HFF-Myc (cell line): ENCODE measurements at places on chromosomes 11 and 22.

GRCh38 chr22:29661336-29661735 is 57.9 kb downstream of the NF2 start:
- no peak for DNase-seq

DNA sequence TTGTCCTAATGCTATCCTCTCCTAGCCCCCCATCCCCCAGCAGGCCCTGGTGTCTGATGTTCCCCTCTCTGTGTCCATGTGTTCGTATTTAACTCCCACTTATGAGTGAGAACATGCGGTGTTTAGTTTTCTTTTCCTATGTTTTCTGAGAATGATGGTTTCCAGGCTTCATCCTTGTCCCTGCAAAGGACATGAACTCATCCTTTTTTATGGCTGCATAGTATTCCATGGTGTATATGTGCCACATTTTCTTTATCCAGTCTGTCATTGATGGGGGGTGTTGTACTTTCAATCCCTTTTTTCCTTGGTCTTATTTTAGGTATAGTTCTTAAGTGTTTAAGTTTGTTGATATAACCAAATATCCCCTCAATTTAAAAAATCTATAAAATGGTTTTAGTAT is 23.9 kb downstream of the EP300 start:
- no peak for DNase-seq

GRCh38 chr11:65384301-65384889 is 1.9 kb upstream of the SLC25A45 start:
- DNase-seq = no peak

DNA sequence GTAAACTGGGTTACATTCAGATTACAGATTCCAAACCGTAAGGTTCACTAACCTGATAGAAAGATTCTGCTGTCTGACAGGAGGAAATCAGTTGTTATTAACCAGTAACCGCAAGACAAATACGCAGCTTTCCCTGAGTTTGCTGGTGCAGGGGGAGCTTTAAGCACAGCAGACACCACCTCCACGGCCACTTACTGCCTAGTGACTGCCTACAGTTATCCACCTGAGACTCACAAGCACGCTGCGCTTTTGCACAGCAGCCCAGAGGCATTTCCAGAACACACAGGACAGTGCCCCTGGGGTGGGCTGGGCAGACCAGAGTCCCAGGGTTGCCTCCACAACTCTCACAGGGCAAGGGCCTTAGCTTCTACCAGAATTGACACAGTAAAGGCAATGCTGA is 90.9 kb downstream of the CTTN start:
- DNase-seq = no peak

DNA sequence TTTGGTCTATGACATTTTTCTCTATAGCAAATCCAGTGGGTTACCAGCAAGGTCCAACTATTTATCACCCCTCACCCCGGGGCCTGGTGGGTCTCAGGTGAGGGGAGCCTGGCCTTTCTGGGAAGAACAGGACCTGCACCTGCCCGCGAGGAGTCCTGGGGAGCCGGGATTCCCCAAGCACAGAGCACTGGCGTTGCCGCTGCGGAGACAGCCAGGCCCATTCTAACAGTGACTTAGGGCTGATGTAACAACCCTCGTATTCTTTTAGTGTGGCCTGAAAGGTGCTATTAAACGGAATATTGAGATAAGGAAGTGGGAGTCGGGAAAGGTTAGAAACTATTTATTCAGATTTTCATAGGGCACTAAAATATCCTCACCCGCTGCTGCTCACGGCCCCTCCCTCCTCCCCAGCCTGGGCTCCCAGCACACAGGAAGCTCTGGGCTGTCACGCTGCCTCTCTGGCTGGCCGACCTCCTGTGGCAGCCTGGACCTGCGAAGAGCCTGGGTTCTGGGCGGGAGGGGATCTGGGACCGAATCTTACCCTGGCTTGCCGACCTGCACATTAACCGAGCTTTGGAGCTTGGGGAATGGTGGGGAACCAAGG is 141.2 kb downstream of the MIAT start:
- DNase-seq = no peak

GRCh38 chr11:130866831-130867230 is 49.4 kb downstream of the SNX19 start:
- no peak for DNase-seq

DNA sequence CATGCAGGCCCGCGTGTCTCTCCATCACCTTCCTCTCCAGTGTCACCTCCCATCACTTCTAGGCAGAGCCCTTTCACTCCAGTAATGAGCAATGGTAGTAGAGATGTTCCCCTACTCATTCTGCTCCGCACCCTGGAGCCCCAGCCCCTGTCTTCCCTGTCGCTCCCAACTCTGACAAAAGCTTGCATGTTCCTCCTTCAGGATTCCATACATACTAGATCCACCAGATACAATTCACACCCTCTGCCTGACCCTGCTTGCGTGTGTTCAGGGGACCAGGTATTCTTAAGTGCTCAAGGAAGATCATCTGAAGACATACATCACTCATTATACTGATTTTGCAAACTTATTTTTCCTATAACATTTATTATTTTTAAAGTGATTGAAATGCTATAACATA is 222.7 kb downstream of the SNX19 start:
- no peak for DNase-seq

- no peak for DNase-seq
Observed at GRCh38 chr11:103076361-103076760, 15.6 kb downstream of the DCUN1D5 start.

- no peak for DNase-seq
Observed at GRCh38 chr22:29510542-29510941, 30.5 kb downstream of the NEFH start.

- no peak for DNase-seq
Observed at GRCh38 chr22:47322854-47323253, 560.4 kb downstream of the TBC1D22A start.

GRCh38 chr11:124751391-124751740 is 689 bp downstream of the VSIG2 start:
- DNase-seq = no peak

- DNase-seq = no peak
Observed at GRCh38 chr22:46750863-46751443, 11.5 kb upstream of the TBC1D22A start.

- no peak for DNase-seq
Observed at GRCh38 chr11:115255006-115255762, 249.0 kb downstream of the CADM1 start.

DNA sequence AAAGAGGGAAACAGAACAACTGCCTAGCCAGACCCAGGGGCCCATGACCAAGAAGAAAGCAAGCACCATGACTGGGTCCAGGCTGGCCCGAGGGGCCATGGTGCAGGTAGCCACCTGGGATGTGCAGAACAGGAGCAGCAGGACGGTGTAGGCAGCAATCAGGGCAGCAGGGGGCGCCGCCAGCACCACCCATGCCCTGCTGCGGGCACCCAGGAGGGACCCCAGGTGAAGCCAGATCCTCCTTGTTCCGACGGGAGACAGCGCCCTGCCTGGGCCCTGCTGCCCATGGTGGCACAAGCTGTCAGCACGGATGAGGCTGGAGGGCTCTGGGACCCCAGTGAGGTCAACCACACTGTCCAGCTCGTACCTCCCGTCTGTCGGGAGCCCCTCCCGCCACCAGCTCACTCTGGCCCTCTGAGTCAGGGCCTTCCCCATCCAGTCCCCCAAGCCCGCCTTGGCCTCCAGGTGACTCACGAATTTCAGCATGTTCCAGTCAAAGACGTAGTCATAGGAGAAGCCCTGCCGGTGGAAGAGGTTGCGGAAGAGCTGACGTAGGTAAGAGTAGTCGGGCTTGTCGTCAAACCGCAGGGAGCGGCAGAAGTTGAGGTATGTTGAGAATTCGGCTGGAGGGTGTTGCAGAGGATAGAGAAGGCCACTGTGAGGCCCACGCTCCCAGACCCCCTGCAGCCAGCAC is 18.8 kb downstream of the CSNK1E start:
- no peak for DNase-seq

DNA sequence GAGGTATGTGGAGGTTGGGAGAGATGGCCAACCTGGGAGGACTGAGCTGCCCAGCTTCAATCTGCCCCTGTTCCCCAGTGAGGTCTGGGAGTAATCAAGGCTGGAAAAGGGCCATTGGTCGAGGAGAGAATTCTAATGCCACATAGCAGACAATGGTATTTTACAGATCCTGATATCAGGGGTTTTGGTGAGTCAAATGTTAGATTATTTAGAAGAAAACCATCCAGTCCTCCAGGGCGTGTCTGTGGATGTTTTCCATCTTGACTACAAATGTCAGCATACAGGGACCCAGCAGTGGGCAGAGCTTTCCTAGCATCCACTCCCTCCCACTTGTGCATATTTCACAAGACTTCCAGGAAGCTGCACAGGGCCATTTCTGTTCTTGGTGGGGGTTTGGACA is 107.9 kb downstream of the SCN3B start:
- DNase-seq = no peak

- DNase-seq = no peak
Observed at GRCh38 chr22:19382240-19382639, 49.3 kb downstream of the HIRA start.

DNA sequence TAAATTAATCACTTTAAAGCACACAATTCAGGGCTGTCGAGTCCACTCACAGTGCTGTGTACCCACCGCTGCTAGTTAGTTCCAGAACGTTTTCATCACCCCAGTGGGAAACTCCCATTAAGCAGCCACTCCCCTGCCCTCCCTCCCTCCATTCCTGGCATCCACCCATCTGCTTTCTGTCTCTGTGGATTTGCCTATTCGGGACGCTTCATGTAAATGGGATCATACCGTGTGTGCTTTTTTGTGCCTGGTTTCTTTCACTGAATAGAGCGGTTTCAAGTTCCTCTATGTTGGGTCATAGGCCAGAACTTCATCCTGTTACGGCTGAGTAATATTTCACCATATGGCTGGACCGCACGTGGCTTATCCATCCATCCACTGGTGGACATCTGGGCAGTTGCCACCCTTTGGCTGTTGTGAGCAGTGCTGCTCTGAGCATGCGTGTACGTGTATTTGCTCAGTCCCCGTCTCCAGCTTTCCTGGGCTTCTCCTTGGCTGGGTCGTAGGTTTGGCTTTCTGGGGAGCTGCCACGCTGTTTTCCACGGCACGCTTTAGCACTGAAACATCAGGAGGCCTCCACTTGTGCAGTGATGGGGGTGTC is 30.1 kb downstream of the ARHGAP8 start:
- DNase-seq = no peak

GRCh38 chr22:29313126-29313575 is 2.3 kb downstream of the RASL10A start:
- DNase-seq = no peak

- DNase-seq = no peak
Observed at GRCh38 chr22:44862981-44863860, 110.8 kb downstream of the ARHGAP8 start.

DNA sequence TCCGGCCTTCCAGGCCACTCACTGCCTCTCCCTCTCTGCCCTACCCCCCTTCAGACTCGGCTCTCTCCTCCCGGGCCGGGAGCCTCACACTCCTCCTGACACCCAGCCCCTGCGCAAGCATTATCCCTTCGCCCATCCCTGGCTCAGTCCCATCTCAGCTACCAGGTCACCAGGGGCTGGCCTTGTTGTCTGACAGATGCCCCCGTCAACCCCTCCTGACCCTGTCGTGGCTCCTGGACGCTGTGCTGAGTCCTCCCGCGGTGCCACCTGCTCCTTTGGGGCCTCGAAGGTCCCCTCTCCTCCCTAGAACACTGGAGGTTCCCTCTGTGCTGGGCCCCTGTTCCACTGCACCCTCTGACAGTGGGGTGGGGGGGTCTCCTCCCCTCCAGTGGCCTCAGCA is 32.9 kb downstream of the TRMU start:
- DNase-seq = no peak

DNA sequence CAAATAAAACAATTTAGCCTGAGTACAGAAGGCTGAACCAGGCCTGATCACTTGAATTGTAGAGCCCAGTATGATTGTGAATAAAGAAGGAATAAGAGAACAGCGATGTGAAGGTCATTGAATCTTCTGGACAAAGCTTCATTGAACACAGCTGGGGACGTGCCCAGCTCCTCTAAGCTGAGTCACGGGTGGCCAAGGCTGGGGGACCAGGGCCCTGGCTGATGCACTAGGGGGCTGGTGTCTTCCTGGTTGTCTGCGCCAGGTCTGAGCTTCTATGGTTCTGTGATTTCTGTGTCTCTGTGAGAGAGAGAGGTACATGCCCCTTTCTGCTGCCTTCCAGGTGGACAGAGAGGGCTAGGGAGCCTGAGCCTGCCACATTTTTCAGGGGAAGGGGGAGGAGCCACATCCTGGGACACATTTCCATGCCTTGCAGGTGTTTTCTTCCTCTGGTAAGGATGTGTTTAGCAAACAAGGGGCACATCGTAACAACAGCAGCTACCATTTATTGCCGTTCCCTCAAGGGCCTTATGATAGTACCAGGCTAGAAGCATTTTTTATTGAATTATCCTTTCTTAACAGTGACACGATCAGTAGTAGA is 135.7 kb downstream of the C11orf91 start:
- no peak for DNase-seq
